ENCODE measurements at places on chromosomes 16 and 17.
A peak's percentile ranks its signal among the peaks of the same experiment; 100 is the strongest.

- DNase-seq = no peak
Observed at GRCh38 chr17:59219992-59220327, 351 bp upstream of the GDPD1 start.

- no peak for DNase-seq
Observed at GRCh38 chr17:10836145-10836544, 1.7 kb downstream of the PIRT start.

GRCh38 chr17:20281860-20282259, 185.5 kb downstream of the LGALS9B start:
- DNase-seq = no peak

DNA sequence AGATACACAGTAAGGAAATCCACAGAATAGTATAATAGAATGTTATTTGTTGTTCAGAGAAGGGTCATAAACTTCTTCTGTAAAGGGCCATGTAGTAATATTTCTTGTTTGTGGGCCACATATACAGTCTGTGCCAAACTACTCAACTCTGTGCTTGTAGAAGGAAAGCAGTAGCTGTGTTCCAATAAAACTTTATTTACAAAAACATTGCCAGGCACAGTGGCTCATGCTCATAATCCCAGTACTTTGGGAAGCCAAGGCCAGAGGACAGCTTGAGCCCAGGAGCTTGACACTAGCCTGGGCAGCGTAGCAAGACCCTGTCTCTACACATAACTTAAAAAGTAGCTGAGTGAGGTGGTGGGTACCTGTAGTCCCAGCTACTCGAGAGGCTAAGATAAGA, 612.8 kb upstream of the PSMD7 start:
- no peak for DNase-seq

DNA sequence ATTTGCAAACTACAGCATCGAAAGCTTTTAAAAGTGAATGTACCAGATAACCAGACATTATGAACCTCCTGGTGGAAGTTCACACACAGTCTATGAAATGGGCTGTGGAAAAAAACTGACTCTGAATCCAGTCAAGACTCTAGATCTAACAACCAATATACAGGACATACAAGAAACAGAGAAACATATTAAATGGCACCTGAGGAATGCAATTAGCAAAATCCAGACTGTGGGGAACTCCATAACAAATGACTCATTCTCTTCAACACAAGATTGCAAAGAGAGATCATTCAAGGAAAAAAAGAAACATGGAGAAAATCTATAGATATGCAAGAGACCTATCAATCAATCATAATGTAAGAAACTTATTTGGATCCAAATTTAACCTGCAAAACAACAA, 119.0 kb downstream of the MYO1D start:
- no peak for DNase-seq

GRCh38 chr17:20243524-20243923, 223.8 kb downstream of the LGALS9B start:
- no peak for DNase-seq

DNA sequence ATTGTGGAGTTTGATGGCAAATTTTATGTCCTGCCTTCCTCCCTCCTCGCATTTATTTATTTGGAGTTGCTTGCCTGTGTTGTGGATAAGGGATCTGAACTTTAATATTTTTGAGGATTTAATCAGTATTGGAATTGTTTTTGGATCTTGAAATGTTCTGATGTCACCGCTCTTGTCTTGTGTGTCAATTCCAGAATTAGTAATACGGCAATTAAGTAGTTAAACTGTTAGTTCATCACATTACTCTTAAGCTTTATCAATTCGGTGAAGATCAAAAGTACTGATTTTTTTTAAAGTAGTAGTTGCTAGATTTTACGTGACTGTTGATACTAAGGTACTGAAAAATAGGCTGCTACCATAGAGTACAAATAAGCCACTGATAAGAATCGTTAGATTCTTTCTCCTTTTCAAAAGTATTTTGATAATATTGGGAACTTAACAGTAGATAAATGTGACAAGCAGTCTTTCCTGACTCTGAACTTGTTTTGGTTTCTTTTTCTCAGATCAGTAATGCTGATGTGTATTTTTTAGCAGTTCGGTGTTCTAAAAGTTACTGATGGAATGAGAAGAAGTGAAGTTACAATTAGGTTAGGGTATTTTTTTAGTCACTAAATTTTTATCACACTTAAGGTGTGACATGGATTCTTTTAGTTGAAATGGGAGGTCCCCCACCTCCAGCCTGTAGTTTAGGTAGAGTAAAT, 2.0 kb downstream of the RBBP6 start:
- DNase-seq = no peak

- DNase-seq = no peak
Observed at GRCh38 chr17:146546-146945, 9.2 kb downstream of the SCGB1C2 start.

DNA sequence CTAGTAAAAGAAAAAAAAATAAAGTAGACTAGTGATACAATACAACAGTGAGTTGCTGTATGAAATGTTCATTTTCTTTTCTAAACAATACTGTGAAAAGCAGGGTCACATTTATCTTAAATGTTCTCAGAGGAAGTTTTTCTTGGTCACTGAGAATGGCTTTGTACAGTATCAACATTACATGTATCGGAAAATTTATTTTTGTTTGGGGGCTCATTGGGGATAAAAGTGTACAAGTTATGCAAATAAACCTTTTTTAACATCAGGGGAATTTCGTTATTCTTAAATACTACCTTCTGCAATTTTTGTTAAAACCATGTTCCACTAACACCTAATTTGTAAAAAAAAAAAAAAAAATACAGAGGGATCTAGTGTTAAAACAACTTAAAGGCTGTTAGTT, 8.7 kb upstream of the ZNF594 start:
- DNase-seq = no peak

DNA sequence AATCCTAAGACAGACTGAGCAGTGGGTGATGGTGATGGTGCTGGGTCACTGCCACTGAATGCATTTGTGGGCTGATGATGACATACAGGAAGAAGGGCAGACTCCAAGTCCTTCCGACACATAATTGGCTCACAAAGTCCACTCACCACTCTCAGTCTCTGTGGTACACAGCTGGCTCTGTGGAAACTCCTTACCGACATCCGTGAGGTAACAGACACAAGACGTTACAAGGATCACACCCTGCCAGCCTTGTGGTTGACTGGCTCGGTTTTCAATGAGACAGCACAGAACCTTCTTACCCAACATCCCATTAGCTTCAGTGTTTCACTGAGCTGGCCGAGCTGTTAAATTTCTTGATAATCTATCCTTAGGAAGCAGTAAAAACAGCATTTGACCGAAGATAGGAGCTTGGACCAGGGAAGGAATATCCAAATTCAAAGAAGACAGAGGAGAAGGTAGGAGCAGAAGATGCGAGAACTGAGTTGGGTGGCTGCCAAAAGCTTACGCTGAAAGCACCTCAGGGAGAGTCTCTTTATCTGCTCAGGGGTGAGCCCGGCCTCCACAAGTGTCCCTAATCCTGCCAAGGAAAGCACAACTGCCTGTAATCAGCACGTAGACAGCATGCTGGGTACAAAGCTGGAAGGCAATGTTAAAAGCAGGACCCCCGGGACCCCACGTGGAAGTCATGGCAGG, 5.5 kb upstream of the MXRA7 start:
- peak; percentile 97 for DNase-seq

- DNase-seq = no peak
Observed at GRCh38 chr17:7972131-7972785, 30.2 kb upstream of the GUCY2D start.

- DNase-seq = no peak
Observed at GRCh38 chr17:44024271-44024663, 9.5 kb upstream of the TMEM101 start.

- no peak for DNase-seq
Observed at GRCh38 chr16:427250-427649, 1.8 kb downstream of the RAB11FIP3 start.

- no peak for DNase-seq
Observed at GRCh38 chr17:28124962-28125361, 82.5 kb downstream of the NLK start.

GRCh38 chr17:19359151-19359550, 3.4 kb downstream of the B9D1 start:
- no peak for DNase-seq

DNA sequence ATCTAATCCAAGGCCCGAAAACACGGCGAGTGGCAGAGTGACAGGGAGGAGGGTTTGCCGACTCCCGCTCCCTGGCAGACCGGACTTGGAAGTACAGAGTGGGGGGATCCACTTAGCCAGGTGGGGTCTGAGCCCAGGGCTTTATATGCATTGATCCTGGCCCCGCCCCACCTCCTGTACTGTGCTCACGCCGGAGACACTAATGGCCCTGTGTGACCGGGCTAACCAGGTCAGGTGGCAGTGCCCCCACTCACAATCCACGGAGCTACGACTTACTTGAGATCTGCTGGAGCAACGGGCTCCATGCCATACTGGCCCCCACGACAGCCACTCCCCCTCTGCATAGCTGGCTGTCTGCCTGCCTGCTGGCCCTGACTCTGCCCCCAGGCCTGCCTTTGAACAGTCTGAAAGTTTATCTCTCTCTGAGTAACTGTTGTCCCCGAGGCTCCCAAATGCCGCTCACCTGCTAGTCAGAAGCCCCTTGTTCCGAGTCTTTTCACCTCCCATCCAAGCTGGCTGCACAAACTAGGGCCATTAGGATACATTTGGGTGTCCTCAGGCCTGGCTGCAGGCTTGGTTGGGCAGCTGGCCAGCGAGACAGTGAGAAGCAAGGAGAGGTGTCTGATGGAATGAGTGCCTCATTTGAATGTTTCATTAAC, 28.0 kb downstream of the CACNA1G start:
- no peak for DNase-seq

- DNase-seq = no peak
Observed at GRCh38 chr16:28027055-28027454, 36.5 kb downstream of the GSG1L start.

GRCh38 chr16:65002265-65002664, 119.6 kb downstream of the CDH11 start:
- peak; percentile 30 for DNase-seq
